Astrocyte of the spinal cord (primary cell): ENCODE measurements at places on chromosomes 1 and 21.

DNA sequence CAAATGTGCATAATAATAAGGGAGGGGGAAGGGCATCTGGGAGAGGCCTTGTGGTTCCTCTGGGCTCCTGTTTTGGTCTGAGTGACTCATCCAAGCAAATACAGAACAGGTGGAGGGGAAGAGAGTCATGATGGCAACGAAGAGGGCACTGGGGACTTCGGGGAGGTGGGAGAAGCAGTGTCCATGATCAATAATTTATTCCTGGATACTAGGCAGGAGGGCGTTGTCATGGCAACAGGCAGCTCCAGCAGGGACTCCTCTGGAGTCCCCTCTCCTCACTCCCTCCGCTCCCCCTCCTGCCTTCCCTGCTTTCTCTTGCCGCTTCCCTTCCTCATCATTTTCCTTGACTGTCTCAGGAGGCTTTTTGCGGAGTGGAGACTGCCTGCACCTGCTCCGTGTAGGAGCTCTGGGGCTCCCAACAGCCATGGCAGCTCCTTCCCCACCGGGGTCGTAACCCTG is 12.3 kb upstream of the NFASC start:
- no peak for DNase-seq

DNA sequence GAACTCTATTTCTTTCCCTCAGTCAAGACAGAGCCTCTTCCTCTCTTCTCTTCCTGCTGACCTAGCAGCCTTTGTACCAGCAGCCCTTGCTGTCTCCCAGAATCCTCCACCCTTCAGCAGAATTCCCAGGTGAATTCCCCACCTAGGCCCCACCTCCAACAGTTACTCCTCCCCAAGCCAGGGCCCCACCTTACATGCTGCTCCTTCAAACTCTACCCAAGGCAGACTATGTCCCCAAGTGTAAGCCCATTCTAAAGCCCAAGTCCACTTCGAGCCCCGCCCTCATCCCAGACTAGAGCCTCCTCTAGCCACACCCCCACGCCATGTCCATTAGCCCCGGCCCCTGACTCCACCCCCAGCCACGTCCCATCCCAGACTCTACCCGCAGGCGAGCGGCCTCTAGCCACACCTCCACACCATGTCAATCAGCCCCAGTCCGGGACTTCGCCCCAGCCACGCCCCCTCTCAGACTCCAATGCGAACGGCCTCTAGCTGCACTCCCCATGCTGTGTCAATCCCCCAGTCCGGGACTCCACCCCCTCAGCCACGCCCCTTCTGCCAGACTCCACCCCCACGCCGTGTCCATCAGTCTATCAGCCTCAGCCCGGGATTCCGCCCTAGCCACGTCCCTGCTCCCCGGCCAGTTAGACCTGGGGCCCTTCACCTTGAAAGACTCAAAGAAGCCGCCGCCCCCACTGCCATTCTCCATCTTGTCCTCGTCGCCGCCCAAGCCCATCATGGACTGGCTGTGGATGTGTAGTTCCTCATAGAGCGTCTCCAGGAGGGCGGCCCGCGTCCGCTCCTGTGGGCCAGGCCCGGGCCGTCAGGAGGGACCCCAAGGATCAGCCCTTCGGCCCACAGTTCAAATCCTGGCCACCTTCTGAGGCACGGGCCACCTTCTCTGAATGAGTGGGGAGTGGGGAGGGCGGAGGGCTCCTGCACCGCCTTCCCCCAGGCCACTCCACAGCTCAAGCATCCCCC is 61.3 kb downstream of the RAP1GAP start:
- DNase-seq = peak; percentile 65

DNA sequence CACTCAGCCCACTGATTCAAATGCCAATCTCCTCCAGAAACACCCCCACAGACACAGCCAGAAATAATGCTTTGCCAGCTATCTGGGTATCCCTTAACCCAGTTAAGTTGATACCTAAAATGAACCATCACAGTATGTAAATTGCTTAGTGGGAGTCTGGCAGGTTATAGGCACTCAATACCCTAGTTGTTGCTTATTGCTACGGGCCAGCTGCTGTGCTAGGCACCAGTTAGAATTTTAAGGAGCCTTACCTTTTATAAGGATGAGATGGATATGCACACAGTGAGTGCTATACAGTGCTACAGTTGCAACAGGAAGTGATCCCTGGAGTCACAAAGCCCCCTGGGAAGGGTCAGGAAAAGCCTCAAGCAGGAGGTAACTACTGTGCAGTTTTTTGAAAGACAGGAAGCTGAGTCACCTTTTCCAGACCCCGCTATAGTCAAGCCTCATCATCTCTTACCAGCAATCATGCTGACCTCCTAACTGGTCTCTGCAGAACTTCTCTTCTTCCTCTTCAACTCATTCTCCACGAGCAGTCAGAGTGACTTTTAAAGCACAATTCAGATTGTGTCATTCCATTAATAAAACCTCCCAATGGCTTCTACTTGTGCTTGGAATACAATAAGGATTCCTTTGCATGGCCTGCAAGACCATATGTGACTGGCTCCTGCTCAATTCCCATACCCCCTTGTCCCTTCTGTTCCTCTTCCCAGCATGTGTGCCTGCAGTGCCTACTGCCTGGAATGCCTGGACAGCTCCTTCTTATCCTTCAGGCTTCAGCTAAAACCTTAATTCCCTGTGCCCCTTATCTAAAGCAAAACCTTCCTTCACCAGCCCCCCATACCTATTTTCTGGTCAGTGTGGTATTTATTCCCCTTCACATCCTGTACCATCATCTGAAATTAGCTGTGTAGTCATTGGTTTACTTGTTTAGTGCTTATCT is 10.4 kb upstream of the TLR5 start:
- peak; percentile 62 for DNase-seq

GRCh38 chr1:107263291-107263915 is 122.6 kb downstream of the NTNG1 start:
- DNase-seq = no peak

- no peak for DNase-seq
Measured at GRCh38 chr1:153746174-153746573, 18.3 kb downstream of the INTS3 start.

DNA sequence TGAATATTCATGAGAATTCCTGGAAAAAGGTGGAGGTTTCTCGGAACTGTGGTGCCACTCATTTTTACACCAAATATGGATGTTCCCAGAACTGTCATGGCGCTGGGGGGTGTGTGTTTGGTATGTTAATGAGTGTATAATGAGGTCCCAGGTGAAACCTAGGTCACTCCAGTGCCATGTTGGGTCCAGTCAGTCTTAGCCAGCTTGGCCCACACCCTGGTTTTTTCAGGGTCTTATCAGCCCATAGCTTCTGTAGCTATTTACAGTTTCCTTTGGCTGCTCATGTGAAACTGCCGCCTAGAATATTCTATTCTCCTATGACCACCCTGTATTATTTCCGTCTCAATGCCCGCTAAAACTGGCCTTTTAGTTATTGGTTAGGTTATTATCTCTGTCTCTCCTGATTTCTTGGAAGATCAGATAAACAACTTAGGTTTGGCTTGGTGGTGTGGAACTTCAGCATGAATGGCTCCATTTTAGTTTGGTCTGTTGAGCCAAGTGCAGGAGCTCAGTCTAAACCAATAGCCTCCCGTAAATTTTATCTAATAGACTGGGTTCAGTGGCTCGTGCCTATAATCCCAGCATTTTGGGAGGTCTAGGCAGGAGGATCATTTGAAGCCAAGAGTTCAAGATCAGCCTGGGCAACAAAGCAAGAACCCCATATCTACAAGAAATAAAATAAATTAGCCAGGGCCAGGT is 42.1 kb upstream of the EDARADD start:
- no peak for DNase-seq

- no peak for DNase-seq
Measured at GRCh38 chr21:25908495-25908894, 173.7 kb downstream of the GABPA start.

GRCh38 chr1:185238447-185238846 is 78.6 kb downstream of the IVNS1ABP start:
- DNase-seq = peak; percentile 14

GRCh38 chr1:198636391-198636790 is 2.4 kb upstream of the PTPRC start:
- no peak for DNase-seq

DNA sequence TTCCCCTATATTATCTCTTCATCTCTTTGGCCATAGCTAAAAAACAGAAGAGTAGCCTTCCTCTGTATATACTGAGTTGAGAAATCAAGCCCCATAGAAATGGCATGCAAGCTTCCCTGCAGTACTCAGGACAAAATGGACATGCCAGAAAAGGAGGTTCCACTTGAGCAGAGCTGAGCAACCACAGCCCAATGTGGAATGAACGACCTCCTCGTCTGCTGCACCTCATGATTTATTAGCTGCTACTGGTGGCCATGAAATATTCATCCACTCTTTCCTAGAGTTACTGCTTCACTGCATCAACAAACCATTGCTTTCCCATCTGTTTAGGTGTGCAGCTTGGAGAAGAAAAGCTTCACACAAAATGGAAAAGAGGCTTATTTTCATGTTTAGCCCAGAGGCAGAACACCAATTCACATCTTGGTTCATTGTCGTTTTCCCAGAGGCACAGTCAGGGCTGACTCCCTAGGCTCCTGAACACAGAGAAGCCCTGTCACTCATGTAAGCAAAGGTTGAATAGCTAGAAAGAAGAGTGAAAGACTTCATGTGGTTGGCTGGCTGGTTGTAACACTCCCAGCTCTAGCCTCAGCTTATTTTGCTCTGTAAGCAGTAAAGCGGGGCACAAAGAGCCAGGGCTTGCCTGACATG is 148.0 kb downstream of the TSEN15 start:
- DNase-seq = no peak

DNA sequence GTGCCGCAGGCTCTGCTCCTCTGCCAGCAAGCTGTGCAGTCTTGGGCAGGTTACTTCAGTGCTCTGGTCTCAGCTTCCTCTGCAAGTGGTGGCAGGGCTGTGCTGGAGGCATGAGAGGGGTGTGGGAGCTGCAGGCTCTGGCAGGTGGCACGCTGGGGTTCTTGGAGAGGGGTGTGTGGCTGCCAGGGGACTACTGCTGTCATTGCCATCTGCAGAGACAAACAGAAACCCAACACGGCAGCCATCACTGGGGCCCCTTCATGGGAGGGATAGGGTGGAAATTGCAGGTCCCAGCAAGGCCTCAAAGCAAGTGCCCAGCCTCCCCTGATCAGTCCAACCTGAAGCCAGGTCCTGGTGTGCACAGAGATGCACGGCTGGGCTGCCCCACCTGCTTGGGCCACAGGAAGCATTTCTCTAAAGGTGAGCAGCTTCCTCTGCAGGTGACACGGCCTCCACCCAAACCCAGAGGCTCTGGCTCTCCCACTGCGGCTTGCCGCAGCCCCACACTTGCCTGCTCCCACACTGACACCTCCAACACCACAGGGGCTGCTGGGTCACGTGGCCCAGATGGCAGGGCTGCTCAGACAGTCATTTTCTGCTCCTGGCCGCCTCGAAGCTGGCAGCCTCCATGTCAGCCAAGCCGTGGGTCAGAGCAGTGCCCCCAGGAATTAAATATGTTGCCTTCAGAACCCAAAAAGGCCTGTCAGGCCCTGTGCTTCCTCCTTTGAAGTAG is 4.1 kb upstream of the COL6A2 start:
- DNase-seq = no peak

- no peak for DNase-seq
Measured at GRCh38 chr1:64887689-64888217, 78.6 kb downstream of the JAK1 start.

GRCh38 chr21:45886610-45887026 is 95.0 kb upstream of the COL6A1 start:
- no peak for DNase-seq

DNA sequence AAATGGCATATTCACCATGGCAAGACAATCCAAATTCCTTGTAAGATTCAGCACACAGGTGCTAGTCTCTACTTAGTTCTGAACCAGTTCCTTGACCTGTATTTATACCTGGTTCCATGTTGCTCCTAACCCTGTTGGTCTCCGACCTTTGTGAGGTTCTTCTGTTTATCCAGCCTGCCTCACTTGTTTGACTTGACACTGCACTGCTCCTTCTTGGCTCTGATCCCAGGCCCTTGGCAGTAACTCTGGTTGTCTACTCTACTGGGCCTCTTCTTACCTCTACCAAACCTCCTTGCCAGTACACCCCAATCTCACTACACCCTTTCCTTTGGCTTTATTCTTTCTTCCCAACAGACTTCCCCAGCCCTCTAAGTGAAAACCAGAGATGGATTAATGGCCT is 419.4 kb upstream of the USP24 start:
- no peak for DNase-seq

GRCh38 chr21:42565886-42566523 is 52.4 kb downstream of the SLC37A1 start:
- DNase-seq = no peak

DNA sequence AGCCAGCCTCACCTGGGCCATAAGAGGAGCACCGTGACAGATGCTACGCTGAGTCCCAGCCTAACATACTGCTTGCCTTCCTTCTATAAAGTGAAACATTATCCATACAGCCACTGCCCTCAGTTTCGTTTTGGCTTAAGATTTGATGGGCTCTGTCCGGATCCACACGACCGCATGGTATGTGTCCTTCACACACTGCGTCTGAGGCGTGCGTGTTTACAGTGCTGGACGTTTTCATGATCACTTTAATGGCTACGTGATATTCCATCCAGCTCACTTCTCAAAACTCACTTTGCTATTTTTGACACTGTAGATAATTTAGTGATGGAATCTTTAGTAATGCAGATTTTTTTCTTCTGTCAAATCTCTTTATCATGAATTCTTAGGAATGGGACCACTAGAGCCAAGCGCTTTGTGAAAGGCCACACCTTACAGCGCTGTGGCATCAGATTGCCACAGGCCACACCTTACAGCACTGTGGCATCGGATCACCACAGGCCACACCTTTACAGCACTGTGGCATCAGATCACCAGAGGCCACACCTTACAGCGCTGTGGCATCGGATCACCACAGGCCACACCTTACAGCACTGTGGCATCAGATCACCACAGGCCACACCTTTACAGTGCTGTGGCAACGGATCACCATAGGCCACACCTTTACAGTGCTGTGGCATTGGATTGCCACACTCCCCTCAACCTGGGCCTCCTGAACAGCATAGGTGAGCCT is 47.1 kb downstream of the PRDM15 start:
- DNase-seq = no peak

DNA sequence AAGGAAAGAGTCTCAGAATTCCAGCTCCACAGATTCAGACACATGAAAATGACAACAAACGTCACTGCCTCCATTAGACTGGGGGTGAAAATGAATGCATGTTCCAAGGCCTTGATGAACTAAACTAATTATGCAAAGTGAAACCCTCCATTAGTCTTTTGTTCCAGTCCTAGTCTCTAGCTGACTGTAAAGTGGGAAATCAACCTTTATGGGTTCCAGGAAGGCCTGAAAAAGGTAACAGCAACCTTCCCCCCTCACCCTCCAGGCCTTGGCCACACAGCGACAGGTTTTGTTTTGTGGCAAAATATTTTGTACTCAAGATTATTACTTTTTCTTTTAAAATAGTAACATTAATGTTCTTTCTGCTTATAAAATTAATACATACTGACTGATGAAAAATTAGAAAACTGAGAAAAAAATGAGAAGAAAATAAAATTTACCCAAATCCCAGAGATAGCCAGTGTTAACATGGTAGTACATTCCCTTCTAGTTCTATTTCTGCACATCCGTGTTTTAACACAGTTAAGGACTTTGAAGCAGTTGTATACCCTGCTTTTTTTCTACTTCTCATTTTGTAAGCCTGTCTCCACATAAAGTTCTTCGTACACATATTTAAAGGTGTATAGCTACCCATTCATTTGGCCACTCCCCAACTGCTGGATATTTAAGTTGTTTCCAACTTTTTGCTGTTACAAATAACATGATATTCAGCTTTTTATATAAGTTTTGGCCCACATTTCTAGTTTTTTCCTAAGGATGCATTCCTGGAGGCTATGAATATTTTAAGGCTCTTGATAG is 60.9 kb downstream of the CD2 start:
- no peak for DNase-seq
